IMR-90 (cell line): ENCODE measurements at places on chromosomes 16 and 17. TPM values are rescaled to one million over a fixed set of nuclear protein-coding genes. Genes with fewer than 3 reads are reported as not detected.

The ABCA3 gene
- 0.18 TPM in 1 of 2 replicates, not detected in the other for total RNA-seq

The CDH5 gene
- not detected in 2 replicates for total RNA-seq

The GPR139 gene
- total RNA-seq: not detected in 2 replicates

The CAMKK1 gene
- 4.1 and 4.2 TPM in 2 replicates for total RNA-seq

The KRTAP4-2 gene
- not detected in 2 replicates for total RNA-seq

The GAS2L2 gene
- total RNA-seq: not detected in 2 replicates

The MT3 gene
- total RNA-seq: not detected in 2 replicates

The SULT1A3 gene
- 0.18 and 1.1 TPM in 2 replicates for total RNA-seq

The CEMP1 gene
- total RNA-seq: not detected in 2 replicates

The POLR2C gene
- 188 and 340 TPM in 2 replicates for total RNA-seq

The DNAH9 gene
- total RNA-seq: not detected in 2 replicates

The KRT15 gene
- total RNA-seq: 2.9 and 3.6 TPM in 2 replicates

The ELMO3 gene
- total RNA-seq: 0.28 and 0.36 TPM in 2 replicates

The SMTNL2 gene
- total RNA-seq: not detected in 2 replicates

The KRTAP9-8 gene
- total RNA-seq: not detected in 2 replicates

The CBX2 gene
- total RNA-seq: 2.0 and 2.2 TPM in 2 replicates

The ASGR1 gene
- total RNA-seq: 1.3 and 1.9 TPM in 2 replicates

The FCSK gene
- total RNA-seq: 5.3 and 6.1 TPM in 2 replicates

The DHRS7C gene
- not detected in 2 replicates for total RNA-seq

The SLFN12L gene
- total RNA-seq: under 0.01 and 0.18 TPM in 2 replicates

The KRTAP1-5 gene
- 33.1 and 34.8 TPM in 2 replicates for total RNA-seq
